Tibial nerve (tissue), 4 donors: ENCODE measurements at places on chromosomes 6 and 20. TPM values are rescaled to one million over a fixed set of nuclear protein-coding genes. Genes with fewer than 3 reads are reported as not detected.

DNA sequence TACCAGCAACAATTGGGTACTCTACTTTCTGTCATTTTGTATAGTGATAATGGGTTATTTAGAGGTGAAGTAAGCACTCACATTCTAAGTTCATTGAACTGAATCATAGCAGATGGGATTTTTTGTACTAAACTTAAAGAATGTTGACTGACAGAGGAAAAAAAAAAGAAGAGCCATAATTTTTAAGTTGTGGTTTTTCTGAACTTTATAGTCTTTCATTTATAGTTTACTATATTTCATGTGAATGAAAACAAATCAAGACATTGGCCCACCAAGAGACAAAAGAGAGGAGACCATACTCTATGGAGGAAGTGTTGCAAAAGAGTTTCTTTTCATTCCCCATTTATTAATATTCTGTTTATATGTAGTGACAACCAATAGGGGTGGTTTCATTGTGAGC is 685.7 kb downstream of the BCKDHB start:
- H3K27me3 ChIP-seq, result no peaks in the 10 kb centered on the region
- no peak overlapping the region for H3K4me3 ChIP-seq
- no peak for DNase-seq

The PTPRA gene
- 76.9 TPM for total RNA-seq

GRCh38 chr6:84466511-84466910 is 239.1 kb upstream of the CEP162 start:
- no peaks in the 10 kb centered on the region for H3K36me3 ChIP-seq
- H3K4me1 ChIP-seq, result no peaks in the 10 kb centered on the region
- H3K4me3 ChIP-seq, result no peak overlapping the region

DNA sequence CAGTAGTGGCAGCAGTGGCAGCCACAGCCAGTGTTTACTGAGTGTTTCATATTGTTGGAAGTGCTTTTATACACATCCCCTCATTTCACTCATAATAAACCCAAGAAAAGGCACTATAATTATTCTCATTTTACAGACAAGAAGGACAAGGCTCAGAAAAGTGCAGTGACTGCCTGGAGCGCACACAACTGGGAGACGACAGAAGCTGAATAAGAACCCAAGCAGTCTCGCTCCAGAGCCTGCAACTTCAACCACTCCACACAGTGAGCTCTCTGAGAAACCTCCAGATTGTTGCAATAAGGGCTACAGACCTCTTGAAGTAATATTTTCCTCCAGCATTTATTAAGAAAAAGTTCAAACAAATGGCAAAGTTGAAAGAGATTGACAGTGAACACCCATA is 76.9 kb downstream of the PLCG1 start:
- DNase-seq, result no peak
- no peak overlapping the region for H3K4me3 ChIP-seq

DNA sequence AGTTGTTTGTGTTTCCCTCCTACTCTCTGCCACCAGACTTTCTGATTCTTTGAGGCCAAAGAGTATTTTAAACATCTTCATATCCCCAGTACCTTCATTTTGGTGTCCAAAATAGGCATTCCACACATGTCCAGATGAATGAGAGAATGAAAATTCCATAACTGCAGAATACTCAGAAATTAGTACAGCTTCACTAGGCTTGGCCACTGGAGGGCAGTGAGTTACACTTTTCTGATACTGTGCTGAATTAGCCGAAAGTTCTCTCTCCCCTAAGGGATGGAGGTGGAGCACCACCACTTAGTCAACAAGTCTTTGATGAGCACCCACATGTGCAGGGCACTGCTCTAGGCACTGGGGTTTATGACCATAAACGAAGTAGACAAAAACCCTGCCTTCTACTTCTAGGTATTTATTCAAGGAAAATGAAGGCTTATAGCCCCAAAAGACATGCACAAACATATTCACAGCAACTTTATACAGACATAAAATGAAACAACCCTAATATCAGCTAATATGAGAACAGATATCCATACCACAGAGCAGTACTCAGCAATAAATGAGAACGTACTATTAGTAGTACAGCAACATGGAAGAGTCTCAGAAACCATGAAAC is 46.1 kb upstream of the TMEM217 start:
- H3K4me3 ChIP-seq, result no peak overlapping the region
- H3K4me1 ChIP-seq, result no peaks in the 10 kb centered on the region
- H3K27ac ChIP-seq, result no peak overlapping the region

DNA sequence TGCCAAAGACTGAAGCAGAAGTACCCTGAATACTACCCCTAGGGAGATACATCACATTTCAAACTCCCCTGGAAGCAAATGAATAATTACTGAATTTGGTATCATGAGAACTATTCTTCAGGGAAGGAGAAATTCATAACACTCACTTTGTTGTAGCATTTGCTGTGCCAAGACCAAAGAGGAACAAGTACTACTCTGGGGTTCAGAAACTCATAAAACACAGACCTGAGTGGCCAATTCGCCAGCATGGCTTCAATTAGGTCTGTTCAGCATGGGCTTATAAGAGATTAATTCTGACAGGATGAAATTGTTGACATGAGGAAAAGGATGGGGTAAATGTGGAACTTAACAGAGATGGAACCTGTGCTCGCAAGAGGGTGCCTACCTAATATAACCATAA is 6.5 kb downstream of the ELOVL5 start:
- H3K36me3 ChIP-seq, result no peaks in the 10 kb centered on the region
- no peak for DNase-seq
- H3K27ac ChIP-seq, result no peak overlapping the region
- peaks cover 17% of the 10 kb centered on the region for H3K4me1 ChIP-seq

The WFDC12 gene
- not detected for total RNA-seq

DNA sequence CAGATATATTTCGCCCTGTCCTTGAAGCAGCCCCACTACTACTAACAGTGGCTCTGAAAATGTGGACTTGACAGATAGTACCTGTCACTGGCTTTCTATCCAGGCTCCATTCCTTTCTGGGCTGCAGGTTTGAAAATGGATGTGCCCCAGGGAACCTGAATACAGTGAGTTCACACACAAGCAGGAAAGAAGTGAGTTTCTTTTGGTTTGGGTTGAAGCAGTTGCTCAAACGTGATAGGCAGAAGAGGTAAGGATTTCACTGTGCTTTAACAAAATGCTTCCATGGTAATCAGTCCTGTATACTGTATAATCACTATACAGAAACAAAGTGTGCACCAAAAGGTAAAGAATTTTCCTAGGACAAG is 382.9 kb downstream of the PRKN start:
- no peak for DNase-seq
- peaks cover 5% of the 10 kb centered on the region for H3K4me1 ChIP-seq
- no peaks in the 10 kb centered on the region for H3K27me3 ChIP-seq
- no peak overlapping the region for H3K4me3 ChIP-seq
- no peak overlapping the region for H3K27ac ChIP-seq
- no peaks in the 10 kb centered on the region for H3K36me3 ChIP-seq

The MUC21 gene
- not detected for total RNA-seq

The TPD52L1 gene
- total RNA-seq, result 28.8 TPM

GRCh38 chr6:147947521-147947920 is 395.1 kb upstream of the SASH1 start:
- no peak overlapping the region for H3K27ac ChIP-seq
- peak; percentile 44 for DNase-seq
- H3K4me1 ChIP-seq, result no peaks in the 10 kb centered on the region
- H3K4me3 ChIP-seq, result no peak overlapping the region
- no peaks in the 10 kb centered on the region for H3K27me3 ChIP-seq

The RUNX2 gene
- total RNA-seq, result 8.4 TPM

The ZGPAT gene
- total RNA-seq, result 27.5 TPM

The PPP1R3G gene
- total RNA-seq, result 2.1 TPM

The REPS1 gene
- total RNA-seq, result 31.0 TPM

The OR2J3 gene
- total RNA-seq, result not detected

The LY6G6C gene
- total RNA-seq, result not detected

The GTSF1L gene
- not detected for total RNA-seq

The CRISP1 gene
- not detected for total RNA-seq

DNA sequence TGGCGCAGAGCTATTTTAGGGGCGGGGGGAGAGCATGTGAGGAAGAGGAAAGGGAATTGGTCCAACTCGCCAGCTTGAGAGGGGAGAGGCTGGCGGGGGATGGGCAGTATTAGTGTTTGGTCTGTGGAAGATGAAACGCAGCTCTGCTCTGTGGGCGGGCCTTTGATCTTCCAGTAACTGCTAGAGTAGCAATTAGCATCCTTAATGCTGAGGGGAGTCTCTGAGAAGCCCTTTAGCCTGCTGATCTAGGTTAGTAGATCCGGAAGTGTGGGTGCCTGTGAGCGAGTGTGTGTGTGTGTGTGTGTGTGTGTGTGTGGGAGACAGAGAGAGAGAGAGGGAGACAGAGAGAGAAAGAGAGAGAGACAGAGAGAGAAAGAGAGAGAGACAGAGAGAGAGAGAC is 117.2 kb upstream of the BACH2 start:
- no peak overlapping the region for H3K27ac ChIP-seq
- H3K4me3 ChIP-seq, result peak overlapping the region; percentile 41
- peak; percentile 11 for DNase-seq

The SLC17A3 gene
- not detected for total RNA-seq

DNA sequence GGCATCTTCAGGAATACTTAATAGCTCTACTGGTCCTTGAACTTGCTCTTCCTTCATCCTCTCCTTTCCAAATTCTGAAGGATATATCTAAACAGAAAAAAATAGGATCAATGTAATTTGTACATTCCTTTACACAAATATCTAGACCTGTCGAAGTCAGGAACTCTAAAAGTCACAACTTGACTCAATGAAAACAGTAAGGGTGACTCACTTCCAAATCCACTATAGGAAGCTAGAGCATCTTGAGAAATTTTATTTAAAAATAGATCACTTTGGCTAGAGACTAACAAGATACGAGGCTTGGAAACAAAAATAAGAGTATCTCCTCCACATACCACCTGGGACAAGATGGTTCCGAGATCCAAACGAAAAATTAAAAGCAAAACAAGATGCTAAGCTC is 12.2 kb downstream of the ESF1 start:
- no peak overlapping the region for H3K27ac ChIP-seq
- H3K36me3 ChIP-seq, result peaks cover 85% of the 10 kb centered on the region
- no peaks in the 10 kb centered on the region for H3K27me3 ChIP-seq

The CRIP3 gene
- total RNA-seq, result not detected

The FAXC gene
- total RNA-seq, result under 0.01 TPM

DNA sequence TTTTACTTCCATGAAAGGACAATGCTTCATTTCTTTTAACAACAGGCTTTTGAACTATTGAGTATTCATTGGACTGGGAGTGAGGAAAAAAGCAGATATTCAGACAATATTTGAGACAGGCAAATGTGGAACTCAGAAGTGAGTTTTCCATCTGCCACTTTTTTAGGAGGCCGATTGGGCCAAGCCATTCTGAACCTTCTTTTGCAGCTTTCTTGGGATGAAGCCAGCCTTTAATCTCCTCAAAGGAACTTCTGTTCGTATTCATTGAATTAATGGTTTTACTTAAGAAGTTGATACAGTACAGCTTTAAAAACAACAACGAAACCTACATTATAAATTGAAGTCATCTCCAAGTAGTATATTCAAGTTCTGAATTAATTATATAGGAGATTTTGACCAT is 187.1 kb upstream of the RNF217 start:
- no peak overlapping the region for H3K4me3 ChIP-seq
- no peak for DNase-seq
- H3K4me1 ChIP-seq, result no peaks in the 10 kb centered on the region
- no peaks in the 10 kb centered on the region for H3K27me3 ChIP-seq

The SPATS1 gene
- not detected for total RNA-seq

The TTK gene
- total RNA-seq, result 0.66 TPM

GRCh38 chr20:6515261-6515660 is 252.2 kb upstream of the BMP2 start:
- no peaks in the 10 kb centered on the region for H3K36me3 ChIP-seq
- no peak overlapping the region for H3K4me3 ChIP-seq
- no peak for DNase-seq
- no peak overlapping the region for H3K27ac ChIP-seq
- H3K4me1 ChIP-seq, result no peaks in the 10 kb centered on the region

GRCh38 chr6:42979523-42980177 is 669 bp upstream of the PEX6 start:
- peak overlapping the region; percentile 69 for H3K4me3 ChIP-seq
- H3K4me1 ChIP-seq, result peaks cover 20% of the 10 kb centered on the region
- no peaks in the 10 kb centered on the region for H3K27me3 ChIP-seq

DNA sequence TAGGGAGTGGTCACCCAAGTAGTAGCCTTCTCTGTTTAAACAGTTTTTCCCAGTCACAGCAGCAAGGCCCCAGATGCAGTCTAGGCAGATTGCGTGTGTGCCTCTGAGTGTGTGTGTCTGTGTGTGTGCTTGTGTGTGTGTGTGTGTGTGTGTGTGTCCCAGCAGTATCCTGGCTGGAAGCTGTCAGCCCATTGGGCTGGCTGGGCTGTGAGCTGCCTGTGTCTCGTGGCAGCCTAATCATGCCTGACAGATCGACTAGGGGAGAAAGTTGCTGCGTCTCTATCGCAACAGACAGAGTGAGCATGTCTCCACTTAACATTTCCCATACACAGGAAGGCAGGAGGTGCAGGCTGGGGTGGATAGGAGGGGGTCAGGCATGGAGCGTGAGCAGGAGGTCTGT is 42.9 kb upstream of the LRFN2 start:
- no peaks in the 10 kb centered on the region for H3K4me1 ChIP-seq
- H3K36me3 ChIP-seq, result no peaks in the 10 kb centered on the region
- no peaks in the 10 kb centered on the region for H3K27me3 ChIP-seq
- H3K4me3 ChIP-seq, result no peak overlapping the region

DNA sequence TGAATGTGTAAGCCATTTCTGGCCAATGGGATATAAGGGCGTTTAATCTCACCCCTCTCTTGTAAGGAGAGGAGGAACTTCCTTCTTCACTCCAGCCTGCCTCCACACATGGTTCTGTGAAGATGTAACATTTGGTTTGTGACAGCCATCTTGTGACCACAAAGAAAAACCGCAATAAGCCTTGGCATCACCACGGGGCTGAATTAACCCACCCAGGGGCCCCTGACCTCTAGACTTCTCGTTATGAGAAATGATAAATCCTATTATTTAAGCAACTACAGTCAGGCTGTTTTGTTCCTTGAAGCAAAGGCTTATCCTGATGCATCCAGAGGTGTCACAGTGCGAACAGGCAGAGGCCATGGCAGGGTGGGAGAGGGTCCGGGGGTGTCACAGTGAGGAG is 139.7 kb downstream of the CDC5L start:
- no peaks in the 10 kb centered on the region for H3K4me1 ChIP-seq
- no peaks in the 10 kb centered on the region for H3K27me3 ChIP-seq
- no peaks in the 10 kb centered on the region for H3K36me3 ChIP-seq

DNA sequence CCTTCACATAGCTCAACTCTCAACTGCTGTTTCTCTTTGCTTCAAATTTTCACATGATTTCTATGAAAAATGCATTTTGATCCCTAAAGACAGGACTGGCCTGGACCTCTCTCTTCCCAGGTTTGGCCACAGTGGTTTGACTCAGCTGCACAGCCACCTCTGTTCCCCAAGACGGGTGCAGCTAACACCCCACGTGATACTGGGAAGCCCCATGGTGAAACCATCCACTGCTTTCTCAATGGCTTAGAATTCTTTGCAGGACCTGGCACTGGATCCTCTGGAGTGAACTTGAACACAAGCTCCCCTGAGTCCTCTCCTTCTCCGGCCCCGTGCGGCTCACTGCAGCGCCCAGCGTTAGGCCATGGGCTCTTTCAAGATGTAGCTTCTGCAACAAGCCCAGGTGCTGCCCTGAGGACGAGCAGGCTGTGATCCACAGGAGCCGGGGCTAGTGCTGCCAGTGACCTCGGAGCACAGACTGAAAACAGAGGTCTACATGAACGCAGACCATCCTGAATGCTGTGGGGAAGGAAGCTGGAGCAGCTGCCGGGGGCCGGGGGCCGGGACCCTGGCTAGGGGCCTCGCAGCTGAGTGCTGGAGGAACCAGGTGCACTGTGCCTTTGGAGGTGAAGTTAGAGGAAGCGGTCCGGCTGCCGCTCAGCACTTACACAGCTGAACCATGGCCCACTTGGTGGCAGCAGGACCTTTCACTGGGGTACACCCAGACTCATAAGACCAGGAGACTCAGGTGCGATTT is 58.8 kb upstream of the MPC1 start:
- no peaks in the 10 kb centered on the region for H3K27me3 ChIP-seq
- H3K4me3 ChIP-seq, result no peak overlapping the region
